ENCODE measurements at places on chromosomes 3 and 15.
A peak's percentile ranks its signal among the peaks of the same experiment; 100 is the strongest.

GRCh38 chr3:53740956-53741355, 105.3 kb downstream of the CHDH start:
- DNase-seq, result no peak

- DNase-seq, result no peak
Measured at GRCh38 chr15:23506762-23507161, 58.7 kb upstream of the MKRN3 start.

DNA sequence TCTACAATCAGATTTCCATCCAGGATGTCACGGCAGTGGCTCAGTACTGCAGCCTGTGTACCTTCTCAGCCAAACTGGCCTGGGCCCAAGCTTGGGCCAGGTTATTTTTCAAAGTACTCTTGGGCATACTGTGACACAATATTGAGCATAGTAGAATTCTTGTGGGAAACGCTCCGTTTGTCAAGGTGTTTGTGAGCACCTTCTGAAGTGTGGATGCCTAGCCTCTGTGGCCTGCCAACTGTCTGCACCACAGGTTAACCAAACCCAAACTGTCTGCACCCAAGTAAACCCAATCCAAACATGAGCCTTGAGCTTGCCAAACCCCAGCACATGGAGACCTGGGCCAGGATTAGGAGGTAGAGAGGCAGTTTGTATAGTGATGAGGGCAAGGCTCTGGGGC, 25.4 kb downstream of the CTDSPL start:
- no peak for DNase-seq

GRCh38 chr3:194749631-194750490, 64.2 kb downstream of the FAM43A start:
- no peak for DNase-seq

DNA sequence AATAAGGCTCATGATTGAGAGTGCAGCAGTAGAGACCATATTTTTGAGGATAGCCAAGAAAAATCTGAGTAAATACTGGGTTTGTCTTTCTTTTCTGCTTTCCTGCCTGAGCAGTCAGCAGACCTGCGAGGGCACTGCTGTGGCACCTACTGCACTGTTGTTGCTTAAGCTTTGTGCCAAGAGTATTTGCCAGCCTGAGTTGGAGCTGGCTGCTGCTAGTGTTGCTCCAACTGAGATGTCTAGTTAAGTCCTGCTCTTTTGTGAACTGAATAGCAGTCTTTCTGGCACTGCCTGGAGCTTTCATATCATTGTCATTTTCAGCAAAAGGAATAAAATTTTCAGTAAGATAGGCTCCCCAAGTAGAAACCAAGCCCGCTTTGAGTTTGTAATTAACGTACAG, 214.5 kb upstream of the P2RY1 start:
- no peak for DNase-seq

DNA sequence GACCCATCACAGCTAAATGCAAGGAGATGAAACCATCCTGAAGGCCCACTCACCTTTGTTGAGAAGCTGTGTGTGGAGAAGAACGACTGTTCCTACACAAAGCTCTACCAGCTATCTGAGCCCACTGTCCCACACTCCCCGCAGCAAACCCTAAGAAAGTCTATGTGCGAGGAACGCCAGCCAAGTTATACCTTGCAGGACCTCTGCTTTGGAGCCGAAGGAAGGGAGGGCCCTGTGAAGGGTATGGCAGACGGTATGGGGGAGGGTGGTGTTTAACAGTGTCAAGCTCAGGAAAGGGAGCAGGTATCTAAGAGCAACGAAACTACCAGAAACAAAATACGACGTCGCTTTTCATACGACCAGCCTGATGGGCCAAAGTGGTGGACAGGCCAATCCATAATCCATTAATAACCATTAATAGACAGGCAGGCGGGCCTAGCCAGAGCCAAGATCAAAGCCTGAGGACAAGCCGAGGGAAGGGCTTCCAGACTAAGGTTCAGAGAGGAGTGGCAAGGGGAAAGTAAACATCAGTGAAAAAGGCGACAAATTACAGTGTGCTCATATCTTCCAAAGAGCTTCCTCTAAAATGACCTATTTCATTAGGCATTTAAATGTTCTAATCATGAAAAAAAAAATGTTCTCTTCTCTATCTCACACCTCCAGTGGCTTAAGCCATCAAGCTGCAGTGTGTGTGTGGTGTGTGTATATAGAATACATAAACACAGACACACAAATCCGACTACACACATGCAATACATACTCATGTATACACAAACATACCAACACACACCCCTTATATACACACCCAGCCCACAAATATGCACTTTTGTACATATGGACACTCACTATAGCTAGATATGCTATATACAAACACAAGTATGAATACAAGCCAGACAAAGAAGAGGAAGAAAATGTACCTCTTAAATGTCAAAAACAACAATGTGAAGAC, 43.9 kb downstream of the PTPN23 start:
- DNase-seq, result no peak

DNA sequence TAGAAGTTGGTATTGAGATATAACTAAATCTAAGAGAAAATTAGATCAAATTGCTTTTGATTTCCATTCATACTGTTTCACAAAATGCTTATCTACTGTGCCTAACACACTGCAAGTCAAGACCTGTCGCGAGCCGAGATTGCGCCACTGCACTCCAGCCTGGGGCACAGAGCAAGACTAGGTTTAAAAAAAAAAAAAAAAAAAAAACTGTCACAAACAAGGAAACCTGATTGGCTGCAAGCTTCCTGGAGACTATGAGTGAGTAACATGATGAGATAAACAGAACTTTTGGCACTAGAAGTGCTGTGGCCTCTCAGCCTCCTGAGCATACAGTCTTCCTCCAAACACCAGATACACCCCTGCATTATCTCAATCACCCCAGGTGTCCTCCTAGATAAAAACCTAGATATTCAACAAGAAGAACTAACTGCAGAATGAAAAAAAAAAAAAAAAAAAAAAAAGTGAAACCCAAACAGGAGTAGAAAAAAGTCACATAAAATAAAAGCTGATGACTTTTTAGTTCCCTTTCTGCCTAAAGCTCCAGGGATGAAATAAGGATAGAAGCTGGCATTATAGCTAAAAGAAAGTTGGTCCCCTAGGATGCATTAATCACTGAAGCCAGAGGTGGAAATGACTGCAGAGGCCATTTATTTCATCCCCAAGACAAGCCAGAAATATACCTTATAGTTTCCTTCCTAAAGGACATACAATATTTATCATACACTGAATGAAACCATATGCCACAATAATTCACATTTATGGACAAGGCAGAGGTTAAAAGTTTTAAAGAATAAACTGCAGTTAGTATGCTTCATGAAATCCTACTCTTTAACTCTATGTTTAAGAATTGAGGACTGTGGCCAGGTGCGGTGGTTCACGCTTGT, 82.4 kb downstream of the P3H2 start:
- DNase-seq, result no peak

DNA sequence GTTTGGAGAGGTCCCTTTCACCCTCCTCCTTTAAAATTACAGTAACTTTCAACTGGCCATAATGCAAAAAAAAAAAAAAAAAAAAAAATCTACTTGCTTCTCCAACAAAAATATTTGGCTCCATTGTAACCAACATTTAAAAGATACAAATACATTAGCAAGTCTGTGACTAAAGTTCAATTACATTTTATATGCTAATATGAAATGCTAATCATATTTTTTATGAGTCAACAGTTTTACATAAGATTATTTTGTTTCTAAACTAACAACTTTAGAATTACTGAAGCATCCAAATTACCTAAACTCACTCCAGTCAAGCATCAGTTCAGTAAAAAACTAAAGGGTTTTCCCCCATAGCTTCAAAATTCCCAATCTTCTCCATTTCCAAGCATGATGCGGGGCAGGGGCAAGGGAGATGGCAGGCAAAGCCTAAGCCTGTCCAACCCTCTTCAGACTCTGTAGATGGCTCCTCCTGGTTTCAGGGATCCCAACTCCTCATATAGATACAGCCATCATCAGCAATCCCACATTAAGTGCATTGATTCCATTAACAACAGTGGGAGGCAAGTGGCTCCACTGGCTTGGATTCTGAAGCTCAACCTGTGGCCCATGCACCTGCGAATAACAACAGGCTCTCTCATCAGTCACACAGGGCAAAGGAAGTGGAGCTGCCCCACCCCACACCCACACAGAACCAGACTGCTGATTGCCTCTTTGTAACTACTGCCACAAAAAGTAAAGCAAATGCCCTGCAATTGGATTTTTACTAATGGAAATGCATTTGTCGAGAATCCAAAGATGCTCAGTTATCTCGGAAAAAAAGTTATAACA, 15.0 kb downstream of the SFMBT1 start:
- peak; percentile 62 for DNase-seq

- DNase-seq, result no peak
Measured at GRCh38 chr15:85874236-85874635, 79.5 kb upstream of the KLHL25 start.

DNA sequence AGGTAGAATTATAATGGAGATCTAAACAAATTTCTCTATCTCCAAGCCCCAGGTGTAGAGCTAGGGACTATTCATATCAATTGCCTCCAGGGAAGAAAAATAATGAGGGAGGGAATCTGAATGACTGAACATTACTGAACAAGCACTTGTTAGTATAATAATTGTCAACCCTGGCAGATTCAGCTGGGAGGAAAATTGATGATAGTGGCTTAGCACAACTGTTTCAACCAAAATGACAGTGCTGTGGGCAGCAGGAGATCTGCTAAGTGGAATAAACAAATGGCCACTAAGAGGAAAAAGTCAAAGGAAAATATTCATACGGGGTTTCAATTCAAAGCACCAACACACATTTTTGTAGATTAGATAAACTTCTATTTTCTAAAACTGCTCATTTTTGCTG, 294.9 kb upstream of the ZNF385D start:
- no peak for DNase-seq

- DNase-seq, result no peak
Measured at GRCh38 chr3:188380722-188381121, 226.8 kb downstream of the LPP start.

DNA sequence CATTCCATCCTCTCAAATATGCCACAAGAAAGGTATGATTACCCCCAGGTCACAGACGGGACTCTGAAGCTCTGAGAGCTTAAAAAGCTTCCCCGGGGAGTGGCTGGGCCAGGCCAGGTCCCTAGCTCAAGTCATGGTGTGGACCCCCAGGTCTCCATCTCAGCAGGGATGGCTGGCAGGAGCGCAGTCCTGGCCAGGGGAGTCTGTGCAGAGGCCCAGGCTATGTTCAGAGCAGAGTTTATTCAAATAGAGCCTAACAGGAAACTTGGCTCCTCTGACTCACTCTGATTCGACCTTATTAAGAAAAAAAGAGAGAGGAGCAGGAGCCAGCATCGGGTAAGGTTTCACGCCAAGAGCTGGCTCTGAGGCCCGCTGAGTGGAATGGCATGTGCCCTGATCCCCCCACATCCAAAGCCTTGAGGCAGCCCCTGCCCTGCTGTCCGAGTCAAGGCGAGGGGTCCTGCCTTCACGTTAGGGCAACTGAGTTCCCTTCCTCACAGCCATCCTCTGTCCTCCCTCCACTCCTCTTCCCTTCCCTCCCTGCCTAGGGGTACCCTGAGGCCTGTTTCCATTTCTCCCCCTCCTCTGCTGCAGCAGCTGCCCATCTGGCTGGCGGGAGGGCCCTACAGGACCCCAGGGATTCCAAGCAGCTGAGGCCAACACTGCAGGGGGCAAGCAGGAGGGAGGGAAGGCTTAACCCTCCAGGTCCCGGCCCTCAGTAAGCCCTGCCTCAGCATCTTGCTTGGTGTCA, 1.9 kb upstream of the LOXL1 start:
- peak; percentile 54 for DNase-seq

DNA sequence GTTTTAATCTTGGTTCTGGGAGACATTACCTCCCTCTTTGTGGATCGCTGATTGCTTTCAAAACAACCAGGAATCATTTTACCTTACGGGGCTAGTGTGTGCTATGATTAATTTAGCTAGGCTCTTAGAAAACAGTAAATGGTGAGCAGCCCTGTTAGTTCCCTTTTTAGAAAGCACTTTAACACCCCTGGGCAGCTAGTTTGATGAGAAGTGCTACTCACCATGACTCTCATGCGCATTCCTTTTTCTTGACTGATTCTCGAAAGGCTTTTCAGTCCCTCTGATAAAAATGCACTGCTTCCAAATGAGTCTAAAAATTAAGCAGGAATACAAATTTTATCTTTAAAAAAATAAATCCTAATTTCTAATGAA, 75.3 kb upstream of the LEKR1 start:
- no peak for DNase-seq

- DNase-seq, result peak; percentile 7
Measured at GRCh38 chr15:99492275-99492674, 73.5 kb upstream of the MEF2A start.

DNA sequence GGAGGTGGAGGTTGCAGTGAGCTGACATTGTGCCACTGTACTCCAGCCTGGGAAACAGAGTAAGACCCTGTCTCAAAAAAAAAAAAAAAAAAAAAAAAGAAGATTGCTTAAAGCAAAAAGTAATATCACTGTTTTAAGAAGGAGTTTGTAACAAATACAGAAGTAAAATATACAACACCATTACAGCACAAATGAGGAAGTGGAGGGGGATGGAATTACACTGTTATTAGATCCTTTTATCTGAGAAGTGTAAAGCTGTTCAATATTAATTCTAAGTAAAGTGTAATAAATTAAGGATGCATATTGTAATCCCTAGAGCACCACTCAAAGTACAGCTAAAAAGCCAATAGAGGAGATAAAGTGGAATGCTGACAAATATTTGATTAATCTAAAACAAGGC, 47.0 kb upstream of the SNRPA1 start:
- no peak for DNase-seq

All from activated T-cell treated with anti-CD3 and anti-CD28 coated beads, Interleukin-2, amount 50 U/mL, for 48 hours (primary cell).